Activated T-helper 17 cell treated with anti-CD3 and anti-CD28 coated beads, Interleukin-2, amount 50 U/mL, for 72 hours (primary cell): ENCODE measurements at places on chromosomes 6 and 20.

GRCh38 chr6:44676826-44677433, 289.4 kb downstream of the CDC5L start:
- peak; percentile 26 for ATAC-seq

- ATAC-seq: no peak
Observed at GRCh38 chr6:122405417-122405816, 6.0 kb downstream of the HSF2 start.

DNA sequence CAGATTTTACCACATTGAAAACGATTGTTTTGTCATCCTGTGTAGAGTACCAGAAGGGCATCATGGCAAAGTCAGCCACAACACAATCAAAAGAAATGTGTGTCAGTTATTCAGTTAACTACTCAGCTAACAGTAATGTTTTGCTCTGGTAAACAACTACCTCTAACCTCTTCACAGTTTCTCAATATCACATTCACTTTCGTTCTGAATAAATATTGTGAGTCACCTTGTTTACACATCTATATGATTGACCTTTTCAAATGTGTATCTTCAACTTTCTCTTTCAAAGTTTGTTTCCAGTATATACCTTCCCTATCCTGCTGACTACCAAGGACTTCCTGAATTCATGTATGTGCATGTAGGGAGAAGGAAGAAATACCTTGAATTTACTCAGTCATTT, 216.6 kb upstream of the UFL1 start:
- ATAC-seq: peak; percentile 85

GRCh38 chr20:10347086-10347880, 86.7 kb downstream of the MKKS start:
- ATAC-seq: no peak

DNA sequence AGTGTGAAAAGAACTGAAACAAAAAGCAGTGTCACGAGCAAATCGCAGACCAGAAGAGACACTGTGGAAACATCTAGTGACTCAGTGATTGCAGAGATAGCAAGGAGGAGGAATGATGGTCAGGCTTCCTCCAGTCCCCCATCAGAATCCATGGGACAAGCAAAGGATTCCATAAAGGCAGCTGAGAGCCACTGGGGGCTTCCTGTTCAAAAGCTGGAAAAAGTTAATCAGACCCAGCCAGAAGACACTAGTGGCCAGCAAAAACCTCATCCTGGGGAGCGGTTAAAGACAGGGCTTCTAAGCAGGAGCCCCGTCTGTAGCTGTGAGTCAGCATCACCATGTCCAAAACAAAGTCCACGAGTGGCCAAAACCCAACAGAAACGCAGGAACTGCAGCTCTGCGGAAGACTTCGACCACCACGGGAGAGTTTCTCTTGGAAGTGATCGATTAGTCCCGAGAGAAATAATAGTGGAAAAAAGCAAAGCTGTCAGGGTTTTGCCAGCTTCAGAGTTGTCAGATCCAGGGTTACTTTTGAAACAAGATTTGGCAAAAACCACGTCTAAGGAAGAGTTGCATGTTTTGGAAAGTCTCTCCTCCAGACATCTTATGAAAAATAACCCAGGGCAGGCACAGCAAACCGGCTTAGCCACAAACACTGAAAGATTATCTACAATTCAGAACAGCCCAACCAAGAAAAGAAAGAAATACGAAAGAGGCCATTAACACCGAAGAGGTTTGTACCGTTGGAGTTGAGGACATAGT, 51.0 kb downstream of the JAG1 start:
- no peak for ATAC-seq

- no peak for ATAC-seq
Observed at GRCh38 chr6:86682297-86682696, 255.0 kb upstream of the HTR1E start.

GRCh38 chr20:47204008-47204849, 152.3 kb downstream of the ZMYND8 start:
- peak; percentile 20 for ATAC-seq

- no peak for ATAC-seq
Observed at GRCh38 chr20:40508821-40509220, 180.2 kb downstream of the MAFB start.

- ATAC-seq: no peak
Observed at GRCh38 chr6:34602318-34603111, 46.4 kb upstream of the SPDEF start.

DNA sequence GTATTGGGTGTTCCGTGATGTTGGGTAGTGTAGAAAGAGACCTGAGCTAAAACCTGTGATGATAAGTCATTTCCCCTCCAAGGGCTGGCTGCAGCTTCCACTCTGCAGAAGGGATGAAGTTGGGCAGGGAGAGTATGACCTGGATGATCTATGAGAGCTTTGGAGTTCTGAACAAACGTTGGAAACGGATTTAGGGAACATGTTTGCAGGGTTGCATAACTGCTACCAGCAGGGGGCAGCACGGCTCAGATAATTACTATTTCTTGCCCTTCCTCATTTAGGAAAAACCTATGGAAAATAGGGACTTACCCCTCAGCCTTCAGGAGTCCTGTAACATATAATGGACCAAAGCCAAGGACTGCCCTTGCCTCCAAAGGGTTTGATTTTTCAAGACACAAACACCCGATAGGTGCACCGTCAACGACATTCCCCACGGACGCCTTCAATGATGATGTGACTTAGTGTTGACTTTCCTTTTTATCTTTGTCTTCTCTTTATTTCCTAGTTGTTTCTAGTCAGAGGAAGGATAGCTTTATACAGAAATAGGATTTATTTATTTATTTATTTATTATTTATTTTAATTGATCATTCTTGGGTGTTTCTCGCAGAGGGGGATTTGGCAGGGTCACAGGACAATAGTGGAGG, 164.9 kb upstream of the SASH1 start:
- ATAC-seq: no peak

DNA sequence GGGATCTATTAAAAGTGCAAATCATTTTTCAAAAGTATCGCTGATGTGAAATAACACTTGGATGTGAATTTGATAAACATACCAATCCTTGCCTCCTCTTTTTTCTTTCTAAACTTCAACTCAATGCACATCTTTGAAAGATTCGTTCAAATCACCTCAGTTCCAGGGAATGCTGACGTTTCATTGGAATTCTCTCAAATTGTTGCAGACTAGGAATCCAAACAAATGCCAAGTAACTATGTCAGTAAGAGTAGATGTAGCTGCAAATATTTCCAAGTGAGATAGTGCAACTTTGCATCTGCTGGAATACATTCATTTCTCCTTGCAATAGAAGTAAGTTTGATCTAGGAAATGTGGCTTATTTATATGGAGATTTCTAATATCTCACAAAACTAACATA, 220.7 kb downstream of the FUT9 start:
- no peak for ATAC-seq

DNA sequence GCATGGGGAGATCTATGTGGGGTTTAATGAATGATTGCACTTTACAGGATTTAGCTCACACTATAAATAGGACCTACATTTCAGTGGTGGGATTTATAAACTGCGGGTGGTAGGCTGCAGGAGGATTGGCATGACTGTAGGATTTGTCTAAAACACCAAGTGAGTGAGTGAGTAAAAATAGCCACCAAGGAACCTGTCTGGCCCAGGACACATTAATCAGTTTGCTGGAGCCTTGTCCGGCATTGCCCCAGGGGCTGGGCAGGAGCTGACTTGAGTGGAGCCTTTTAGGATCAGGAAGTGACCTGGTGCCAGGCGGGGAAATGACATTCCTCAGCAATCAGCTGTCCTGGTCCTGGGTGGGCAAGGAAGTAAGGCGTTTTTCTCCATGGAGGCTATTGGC, 278.7 kb upstream of the PRND start:
- no peak for ATAC-seq

GRCh38 chr6:131651782-131652181, 14.7 kb downstream of the ENPP3 start:
- ATAC-seq: no peak

DNA sequence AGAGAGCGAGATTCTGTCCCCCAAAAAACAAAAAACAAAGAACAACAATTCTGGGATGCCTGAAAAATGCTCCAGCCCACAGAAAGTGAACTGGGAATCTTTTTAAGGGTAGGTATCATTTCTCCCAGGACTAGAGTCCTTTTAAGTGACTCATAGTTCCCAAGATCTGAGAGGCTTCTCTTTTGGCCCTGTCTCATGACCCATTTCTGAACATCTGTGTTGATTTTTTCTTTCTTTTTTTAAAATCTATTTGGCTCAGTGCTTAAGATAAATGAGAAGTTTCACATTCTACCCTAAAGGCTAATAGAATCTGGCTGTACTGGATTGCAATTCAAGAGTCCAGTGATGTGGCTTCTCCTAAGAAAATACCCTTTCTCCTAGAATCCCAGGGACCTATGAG, 217.6 kb upstream of the FOXQ1 start:
- no peak for ATAC-seq

DNA sequence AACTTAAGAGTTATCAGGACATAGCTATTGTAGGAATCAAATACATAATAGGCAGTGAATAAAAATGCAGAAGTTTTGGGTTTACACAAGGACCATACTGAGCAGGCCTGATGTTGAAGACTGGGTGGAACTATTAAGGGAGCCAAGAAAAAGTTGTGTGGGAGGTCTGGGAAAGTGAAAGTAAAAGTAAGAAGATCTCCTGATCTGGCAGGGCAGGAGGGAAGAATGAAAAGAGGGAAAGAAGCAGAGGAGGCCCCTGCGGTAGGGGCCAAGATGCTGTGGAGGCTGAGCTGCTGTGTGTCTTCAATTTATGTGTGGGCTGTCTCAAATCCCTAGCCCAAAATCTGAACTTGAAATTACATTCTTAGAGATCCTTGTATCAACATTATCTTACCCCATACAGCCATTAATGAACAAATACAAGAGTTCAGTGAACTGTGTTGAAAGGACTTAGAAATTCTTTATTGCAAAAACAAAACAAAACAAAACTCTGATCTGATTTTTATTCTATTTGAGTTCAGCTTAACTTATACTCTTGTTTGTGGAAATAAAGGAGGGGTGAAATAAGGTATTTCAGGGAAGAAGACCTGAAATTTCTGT, 1183.8 kb downstream of the HACE1 start:
- ATAC-seq: no peak

GRCh38 chr6:148967541-148967956, 220.7 kb downstream of the UST start:
- ATAC-seq: no peak

DNA sequence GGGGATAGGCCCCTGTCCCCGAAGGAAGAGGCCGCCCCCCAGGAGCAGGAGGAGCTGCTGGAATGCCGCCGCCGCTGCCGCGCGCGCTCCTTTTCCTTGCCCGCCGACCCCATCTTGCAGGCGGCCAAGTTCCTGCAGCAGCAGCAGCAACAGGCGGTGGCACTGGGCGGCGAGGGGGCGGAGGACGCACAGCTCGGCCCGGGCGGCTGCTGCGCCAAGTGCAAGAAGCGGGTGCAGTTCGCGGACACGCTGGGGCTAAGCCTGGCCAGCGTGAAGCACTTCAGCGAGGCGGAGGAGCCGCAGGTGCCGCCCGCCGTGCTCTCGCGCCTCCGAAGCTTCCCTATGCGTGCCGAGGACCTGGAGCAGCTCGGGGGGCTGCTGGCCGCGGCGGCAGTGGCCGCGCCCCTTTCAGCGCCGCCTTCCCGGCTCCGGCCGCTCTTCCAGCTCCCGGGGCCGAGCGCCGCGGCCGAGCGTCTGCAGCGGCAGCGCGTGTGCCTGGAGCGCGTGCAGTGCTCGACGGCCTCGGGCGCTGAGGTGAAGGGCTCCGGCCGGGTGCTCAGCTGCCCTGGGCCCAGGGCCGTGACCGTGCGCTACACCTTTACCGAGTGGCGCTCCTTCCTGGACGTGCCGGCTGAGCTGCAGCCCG, 630 bp downstream of the PPP1R3G start:
- ATAC-seq: no peak

- no peak for ATAC-seq
Observed at GRCh38 chr20:32560482-32560988, 24.6 kb downstream of the NOL4L start.

- ATAC-seq: no peak
Observed at GRCh38 chr6:14856177-14856576, 389.7 kb upstream of the JARID2 start.

DNA sequence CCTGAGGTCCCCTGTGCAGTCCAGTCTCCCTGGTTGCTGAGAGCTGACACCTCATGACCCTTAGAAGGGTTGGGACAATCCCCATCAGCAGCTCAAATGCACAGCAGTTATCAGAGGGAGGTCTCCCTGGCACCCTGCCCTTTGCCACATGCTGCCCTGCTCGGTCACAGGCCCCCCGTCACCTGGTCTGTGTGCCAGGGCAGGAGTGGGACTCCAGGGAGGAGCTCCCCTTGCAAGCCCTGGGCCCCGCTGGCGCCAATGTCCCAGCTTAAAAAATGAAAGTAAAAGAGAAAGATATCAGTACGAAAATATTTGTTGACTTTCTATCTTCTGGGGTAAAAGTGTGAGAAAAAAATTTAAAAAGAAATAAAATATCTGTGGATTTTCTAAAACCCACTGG, 68.1 kb upstream of the SLC22A16 start:
- ATAC-seq: no peak

DNA sequence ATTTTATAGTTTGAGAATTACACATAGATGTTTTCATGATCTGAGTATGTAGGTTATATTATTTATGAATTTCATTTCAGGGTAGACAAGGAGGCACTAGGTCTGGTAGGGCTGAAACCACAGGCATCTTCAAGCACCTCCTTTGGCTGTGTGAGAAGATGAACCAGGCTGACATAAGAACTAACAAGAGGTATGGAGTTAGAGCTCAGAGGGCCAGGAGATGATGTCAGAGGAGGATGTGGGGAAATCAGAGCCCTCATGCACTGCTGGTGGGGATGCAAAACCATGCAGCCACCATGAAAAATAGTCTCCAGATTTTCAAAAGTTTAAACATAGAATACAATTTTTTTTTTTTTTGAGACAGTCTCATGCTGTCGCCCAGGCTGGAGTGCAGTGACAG, 13.6 kb upstream of the RIPOR3 start:
- ATAC-seq: no peak

GRCh38 chr20:50115041-50115512, 2.1 kb upstream of the UBE2V1 start:
- ATAC-seq: no peak

- ATAC-seq: peak; percentile 52
Observed at GRCh38 chr6:118663993-118664985, 12.9 kb upstream of the CEP85L start.

- ATAC-seq: no peak
Observed at GRCh38 chr20:47757145-47758035, 27.9 kb downstream of the SULF2 start.

- ATAC-seq: peak; percentile 62
Observed at GRCh38 chr6:44932651-44933091, 395.5 kb upstream of the RUNX2 start.

DNA sequence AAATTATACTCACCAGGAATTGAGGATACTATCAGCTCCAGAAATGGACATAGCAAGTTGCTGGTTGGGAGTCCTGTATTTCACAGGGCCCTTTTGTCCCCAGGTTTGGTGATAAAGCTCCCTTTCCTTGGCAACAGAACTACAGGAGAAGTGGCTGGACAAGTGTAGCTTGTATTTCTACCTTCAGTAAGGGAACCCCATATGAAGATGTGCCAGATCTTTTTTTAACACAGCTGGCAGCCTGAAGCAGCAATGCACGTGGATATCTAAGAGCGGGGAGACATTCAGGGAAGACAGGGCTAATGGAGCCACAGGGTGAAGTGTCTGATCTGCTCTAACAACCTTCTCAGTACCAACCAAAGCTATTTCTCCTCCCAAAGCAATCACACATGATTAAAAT, 373.9 kb upstream of the ID4 start:
- ATAC-seq: no peak

- ATAC-seq: no peak
Observed at GRCh38 chr20:23702021-23702420, 13.2 kb upstream of the CST4 start.

GRCh38 chr6:55528624-55529023, 50.4 kb downstream of the HMGCLL1 start:
- no peak for ATAC-seq

GRCh38 chr6:25172819-25173218, 106.4 kb upstream of the CARMIL1 start:
- no peak for ATAC-seq
